Activated gamma-delta T cell treated with Interleukin-2 at 50 U/mL for 16 hours (primary cell): ENCODE measurements at places on chromosomes 2 and 18.

DNA sequence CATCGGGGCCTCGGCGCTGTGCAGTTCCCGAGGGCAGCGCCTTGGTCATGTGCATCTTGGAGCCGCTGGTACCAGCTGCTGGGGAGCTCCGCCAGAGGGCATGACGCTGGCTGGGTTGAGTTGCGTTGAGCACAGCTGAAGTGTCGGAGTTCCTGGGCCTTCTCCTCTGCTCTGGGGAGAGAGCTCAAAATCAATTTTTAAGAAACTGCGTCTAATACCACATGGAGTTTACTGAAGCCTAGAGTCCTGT lies 48.7 kb downstream of the GREB1 start:
- no peak for DNase-seq

- DNase-seq = no peak
Measured at GRCh38 chr2:42030200-42030759, 17.5 kb upstream of the PKDCC start.

DNA sequence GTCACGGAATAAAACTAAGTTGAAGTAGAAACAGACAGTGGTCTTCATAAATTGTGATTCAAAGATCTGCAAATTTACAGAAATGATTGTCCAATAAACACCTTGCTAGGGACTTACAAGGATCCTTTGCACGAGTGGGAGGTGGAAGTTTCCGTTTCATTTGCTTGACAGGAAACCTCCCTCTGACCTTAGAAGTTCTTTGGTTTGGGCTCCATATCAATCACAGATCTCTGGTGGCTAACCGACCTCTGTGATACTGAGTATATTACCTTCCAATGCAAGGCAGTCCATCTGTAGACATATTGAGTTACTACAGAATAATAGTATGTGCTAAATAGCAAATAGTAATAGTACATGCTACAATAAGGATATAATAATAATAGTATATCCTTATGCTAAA lies 33.7 kb upstream of the RNF152 start:
- DNase-seq = no peak

DNA sequence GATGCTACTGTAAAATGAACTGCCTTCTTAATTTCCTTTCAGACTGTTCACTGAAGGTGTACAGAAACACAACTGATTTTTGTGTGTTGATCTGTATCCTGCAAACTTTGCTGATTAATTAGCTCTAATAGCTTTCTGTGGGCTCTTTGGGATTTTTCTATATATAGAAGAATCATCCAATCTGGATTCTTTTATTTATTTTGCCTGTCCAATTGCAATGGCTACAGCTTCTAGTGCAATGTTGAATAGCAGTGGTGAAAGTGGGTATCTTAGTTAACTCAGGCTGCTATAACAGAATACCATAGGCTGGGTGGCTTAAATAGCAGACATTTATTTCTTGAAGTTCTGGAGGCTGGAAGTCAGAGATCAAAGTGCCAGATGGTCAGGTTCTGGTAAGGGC lies 74.4 kb downstream of the ID2 start:
- DNase-seq = no peak

GRCh38 chr2:10260130-10260529 lies 42.6 kb upstream of the HPCAL1 start:
- DNase-seq = no peak

DNA sequence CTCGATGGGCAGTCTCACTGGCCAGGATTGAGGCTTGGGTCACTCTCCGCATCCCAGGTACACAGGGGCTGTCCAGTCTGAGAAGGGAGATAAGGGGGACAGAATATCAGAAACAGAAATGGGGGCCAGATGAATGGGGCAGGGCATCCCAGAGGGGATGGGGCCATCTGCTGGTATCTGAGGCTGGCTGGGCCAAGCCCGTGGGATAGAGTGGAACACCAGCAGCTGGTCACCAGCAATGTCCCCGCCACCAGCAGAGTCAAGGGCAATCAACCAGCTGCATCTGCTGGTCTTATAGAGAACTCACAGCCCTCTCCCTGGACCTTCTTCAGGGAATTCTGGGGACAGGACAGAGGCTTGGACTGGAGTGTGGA lies 128.8 kb upstream of the HAAO start:
- DNase-seq = no peak

GRCh38 chr2:187655001-187655400 lies 100.8 kb upstream of the TFPI start:
- no peak for DNase-seq

- DNase-seq = no peak
Measured at GRCh38 chr2:227052879-227053278, 111.1 kb downstream of the COL4A4 start.

DNA sequence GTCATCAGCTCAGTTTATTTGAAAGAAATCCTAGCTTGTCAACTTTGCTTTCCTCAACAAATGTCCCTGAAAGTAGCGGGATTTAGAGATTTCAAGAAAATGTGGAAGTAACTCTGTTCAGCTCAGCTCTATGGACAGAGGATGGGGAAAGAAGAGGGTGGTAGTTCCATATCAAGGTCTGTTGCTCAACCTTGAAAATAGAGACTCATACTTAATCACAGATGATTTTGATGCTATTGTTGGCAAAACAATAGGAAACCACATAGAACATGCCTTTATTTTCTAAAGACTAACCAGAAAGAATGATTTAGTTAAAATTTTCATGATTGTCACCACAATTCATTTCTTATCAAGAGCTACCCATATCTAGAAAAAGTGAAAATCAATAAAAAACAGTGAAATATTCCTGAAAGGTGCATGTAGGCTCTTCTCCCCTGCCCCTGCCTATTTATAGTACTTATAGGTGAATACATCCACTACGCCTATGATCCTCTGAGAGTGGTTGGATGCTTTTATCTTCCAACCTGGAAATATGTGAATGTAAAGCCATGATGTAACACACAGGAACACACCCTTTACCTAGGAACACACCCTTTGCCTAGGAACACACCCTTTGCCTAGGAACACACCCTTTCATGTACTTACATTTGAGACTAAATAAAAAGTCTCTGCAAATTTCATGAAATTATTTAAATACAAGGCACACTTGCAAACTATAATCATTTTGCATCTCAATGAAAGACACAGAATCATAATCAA lies 65.8 kb downstream of the ETAA1 start:
- DNase-seq = no peak
